Activated B cell treated with CpG ODN at 0.5 μM for 24 hours (primary cell): ENCODE measurements at places on chromosomes 7 and 10. TPM values are rescaled to one million over a fixed set of nuclear protein-coding genes. Genes with fewer than 3 reads are reported as not detected.

Gene AGR2
- not detected in 2 replicates for total RNA-seq

Gene NAT16
- not detected in 2 replicates for total RNA-seq

Gene TMEM225B
- total RNA-seq, result 0.53 and 1.5 TPM in 2 replicates

Gene NODAL
- not detected in 2 replicates for total RNA-seq

Gene HOXA4
- total RNA-seq, result 0.17 and 0.40 TPM in 2 replicates

Gene SPOCK2
- total RNA-seq, result 24.2 and 27.8 TPM in 2 replicates

Gene UCN3
- total RNA-seq, result not detected in 2 replicates

Gene AEBP1
- total RNA-seq, result 17.4 and 21.7 TPM in 2 replicates

Gene SH3PXD2A
- 15.7 and 18.2 TPM in 2 replicates for total RNA-seq

Gene AFAP1L2
- total RNA-seq, result 0.89 and 1.3 TPM in 2 replicates

Gene TBX20
- 0.10 and 0.11 TPM in 2 replicates for total RNA-seq

Gene BCCIP
- 63.6 and 64.9 TPM in 2 replicates for total RNA-seq

Gene SGMS1
- 25.8 and 27.5 TPM in 2 replicates for total RNA-seq

Gene MEST
- 7.4 and 8.1 TPM in 2 replicates for total RNA-seq

Gene AKR1C8
- total RNA-seq, result not detected in 2 replicates

Gene CFAP58
- total RNA-seq, result not detected in 2 replicates

Gene STRIP2
- total RNA-seq, result 0.20 and 0.35 TPM in 2 replicates

Gene NME8
- total RNA-seq, result not detected in 2 replicates

Gene STAMBPL1
- 38.7 and 44.5 TPM in 2 replicates for total RNA-seq

Gene ASAH2
- 1.8 and 2.3 TPM in 2 replicates for total RNA-seq

Gene JCAD
- not detected in 2 replicates for total RNA-seq

Gene TRPV5
- 0.11 and 0.17 TPM in 2 replicates for total RNA-seq

Gene GPR37
- total RNA-seq, result not detected in 2 replicates

Gene GPR85
- not detected in 2 replicates for total RNA-seq

Gene CDNF
- total RNA-seq, result 0.49 and 0.98 TPM in 2 replicates

Gene CC2D2B
- total RNA-seq, result 1.2 and 2.0 TPM in 2 replicates
